ENCODE measurements at places on chromosomes 4 and X.

GRCh38 chr4:11474146-11474545, 45.5 kb upstream of the HS3ST1 start:
- no peak for DNase-seq

DNA sequence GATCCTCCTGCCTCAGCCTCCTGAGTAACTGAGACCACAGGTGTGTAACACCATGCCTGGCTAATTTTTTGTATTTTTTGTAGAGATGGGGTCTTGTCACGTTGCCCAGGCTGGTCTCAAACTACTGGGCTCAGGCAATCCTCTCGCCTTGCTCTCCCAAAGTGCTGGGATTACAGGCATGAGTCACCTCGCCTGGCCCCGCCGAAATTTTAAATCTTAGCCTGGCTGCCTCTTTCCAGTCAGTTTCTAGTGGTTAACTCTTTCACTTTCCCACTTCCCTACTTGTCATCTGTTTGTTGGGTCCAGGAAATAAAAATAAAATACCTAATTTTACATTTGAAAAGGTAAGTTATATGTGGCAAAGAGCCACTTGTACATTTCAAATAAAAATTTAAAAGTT, 62.4 kb downstream of the TMEM165 start:
- DNase-seq: no peak

DNA sequence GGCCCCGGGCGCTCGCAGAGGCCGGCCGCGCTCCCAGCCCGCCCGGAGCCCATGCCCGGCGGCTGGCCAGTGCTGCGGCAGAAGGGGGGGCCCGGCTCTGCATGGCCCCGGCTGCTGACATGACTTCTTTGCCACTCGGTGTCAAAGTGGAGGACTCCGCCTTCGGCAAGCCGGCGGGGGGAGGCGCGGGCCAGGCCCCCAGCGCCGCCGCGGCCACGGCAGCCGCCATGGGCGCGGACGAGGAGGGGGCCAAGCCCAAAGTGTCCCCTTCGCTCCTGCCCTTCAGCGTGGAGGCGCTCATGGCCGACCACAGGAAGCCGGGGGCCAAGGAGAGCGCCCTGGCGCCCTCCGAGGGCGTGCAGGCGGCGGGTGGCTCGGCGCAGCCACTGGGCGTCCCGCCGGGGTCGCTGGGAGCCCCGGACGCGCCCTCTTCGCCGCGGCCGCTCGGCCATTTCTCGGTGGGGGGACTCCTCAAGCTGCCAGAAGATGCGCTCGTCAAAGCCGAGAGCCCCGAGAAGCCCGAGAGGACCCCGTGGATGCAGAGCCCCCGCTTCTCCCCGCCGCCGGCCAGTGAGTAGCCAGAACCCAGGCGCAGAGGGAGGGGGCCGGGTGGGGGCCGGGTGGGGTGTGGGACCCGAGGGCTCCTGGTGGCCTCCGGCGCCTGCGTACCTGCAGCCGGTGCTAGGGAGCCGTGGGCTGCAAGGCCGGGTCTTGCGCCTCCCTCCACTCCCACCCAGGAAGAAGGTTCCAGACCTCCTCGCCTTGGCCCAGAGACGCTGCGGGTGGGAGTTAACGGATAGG, 534 bp downstream of the MSX1 start:
- no peak for DNase-seq

GRCh38 chr4:48205107-48205506, 64.5 kb downstream of the TEC start:
- DNase-seq: no peak

- DNase-seq: no peak
These were observed 4.0 kb upstream of the ABLIM2 start for GRCh38 chr4:8162625-8163024.

GRCh38 chrX:22959204-22959920, 40.4 kb upstream of the DDX53 start:
- no peak for DNase-seq

DNA sequence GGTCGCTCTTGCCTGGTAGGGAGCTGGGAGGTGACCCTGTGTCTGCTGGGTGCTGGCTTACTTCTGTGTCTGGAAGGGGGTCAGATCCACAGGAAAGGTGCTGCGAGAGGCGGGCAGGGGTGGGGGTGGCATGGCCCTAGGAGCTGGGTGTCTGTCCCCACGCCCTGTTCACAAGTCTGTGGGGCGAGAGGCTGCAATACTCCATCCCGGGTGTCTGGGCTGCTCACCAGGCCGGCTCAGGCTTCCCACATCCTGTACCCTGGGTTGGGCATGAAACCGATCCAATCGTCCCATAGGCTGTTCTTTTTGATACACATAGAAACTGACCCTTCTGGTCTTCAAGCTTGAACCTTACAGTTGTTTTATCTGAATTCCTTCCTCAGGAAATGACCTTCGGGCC, 993 bp upstream of the CTAG2 start:
- no peak for DNase-seq

- no peak for DNase-seq
These were observed 2.2 kb upstream of the VGLL1 start for GRCh38 chrX:136529795-136530194.

Data from upper lobe of right lung (tissue), 1 donor.